Pancreas (tissue), 10 donors: ENCODE measurements at places on chromosomes 4 and X. TPM values are rescaled to one million over a fixed set of nuclear protein-coding genes. Genes with fewer than 3 reads are reported as not detected.

STOX2 gene
- 9.1 TPM for total RNA-seq

CXCL5 gene
- 9.4 TPM for total RNA-seq

UGT2B15 gene
- total RNA-seq: 41.7 TPM

CHRNA9 gene
- total RNA-seq: not detected

SMIM9 gene
- not detected for total RNA-seq

RHOH gene
- total RNA-seq: 1.0 TPM

SLC49A3 gene
- 3.3 TPM for total RNA-seq

GRCh38 chrX:33434256-33435092 lies 223.1 kb upstream of the DMD start:
- peak; percentile 70 for DNase-seq
- no peaks in the 10 kb centered on the region for H3K36me3 ChIP-seq

DNA sequence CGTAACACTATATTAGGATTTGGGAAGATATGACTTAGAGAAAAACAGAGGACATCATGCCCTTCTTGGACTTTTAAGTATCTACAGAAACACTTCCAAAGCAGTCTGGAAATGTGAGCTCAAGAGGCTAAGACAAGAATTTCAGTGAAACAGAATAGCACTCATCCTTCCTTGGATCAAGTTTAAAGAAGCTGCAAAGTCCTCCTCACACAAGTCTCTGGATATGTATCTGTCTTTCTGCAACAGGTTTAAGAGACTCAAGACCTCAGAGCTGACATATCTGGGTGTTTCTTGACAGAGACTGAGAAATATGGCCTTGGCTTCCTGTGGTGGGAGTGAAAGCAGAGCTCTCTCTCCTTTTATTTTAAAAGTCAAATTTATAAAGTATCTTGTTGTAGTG lies 82.5 kb upstream of the GIMD1 start:
- H3K4me3 ChIP-seq: no peak overlapping the region
- H3K27me3 ChIP-seq: no peaks in the 10 kb centered on the region
- H3K36me3 ChIP-seq: no peaks in the 10 kb centered on the region
- no peak overlapping the region for H3K27ac ChIP-seq

DNA sequence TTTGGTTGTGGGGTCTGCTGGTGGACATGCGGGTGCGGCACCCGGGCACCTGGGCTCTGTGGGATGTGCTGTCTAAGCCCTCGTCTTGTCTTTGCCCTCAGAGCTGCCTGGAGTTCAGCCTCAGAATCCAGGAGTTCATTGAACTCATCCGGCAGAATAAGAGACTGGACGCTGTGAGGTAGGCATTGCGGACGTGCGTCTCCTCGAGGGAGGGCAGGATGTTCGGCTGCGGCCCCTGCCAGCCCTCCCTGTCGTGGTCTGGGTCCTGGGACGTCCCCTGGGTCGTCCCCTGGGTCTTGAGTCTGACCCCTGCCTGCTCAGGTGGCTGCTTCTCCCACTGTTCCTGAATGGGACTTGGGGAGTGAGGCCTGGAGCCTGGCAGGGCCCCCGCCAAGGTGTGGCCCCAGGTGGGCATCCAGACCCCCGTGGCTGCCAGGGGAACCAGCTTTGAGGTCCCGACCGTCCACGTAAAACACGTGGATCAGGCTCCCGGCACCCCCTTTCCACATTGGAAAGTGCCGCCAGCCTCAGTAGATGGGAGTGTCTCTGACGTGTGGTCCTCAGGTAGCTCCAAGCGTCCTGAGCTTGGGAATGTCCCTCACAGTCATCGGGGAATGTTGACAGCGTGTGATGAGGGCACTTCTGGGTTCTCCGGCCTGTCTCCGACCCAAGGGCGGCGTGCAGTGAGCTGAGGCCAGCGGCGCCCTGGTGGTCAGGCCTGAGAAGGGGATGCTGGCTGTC lies 19.3 kb upstream of the UVSSA start:
- no peak overlapping the region for H3K27ac ChIP-seq
- no peaks in the 10 kb centered on the region for H3K27me3 ChIP-seq
- no peak overlapping the region for H3K4me3 ChIP-seq
- no peaks in the 10 kb centered on the region for H3K4me1 ChIP-seq
- DNase-seq: no peak

- H3K27ac ChIP-seq: no peak overlapping the region
- no peaks in the 10 kb centered on the region for H3K36me3 ChIP-seq
- H3K4me3 ChIP-seq: no peak overlapping the region
- H3K4me1 ChIP-seq: no peaks in the 10 kb centered on the region
- no peaks in the 10 kb centered on the region for H3K27me3 ChIP-seq
These were observed 108.3 kb downstream of the APBB2 start for GRCh38 chr4:41106081-41106480.

DNA sequence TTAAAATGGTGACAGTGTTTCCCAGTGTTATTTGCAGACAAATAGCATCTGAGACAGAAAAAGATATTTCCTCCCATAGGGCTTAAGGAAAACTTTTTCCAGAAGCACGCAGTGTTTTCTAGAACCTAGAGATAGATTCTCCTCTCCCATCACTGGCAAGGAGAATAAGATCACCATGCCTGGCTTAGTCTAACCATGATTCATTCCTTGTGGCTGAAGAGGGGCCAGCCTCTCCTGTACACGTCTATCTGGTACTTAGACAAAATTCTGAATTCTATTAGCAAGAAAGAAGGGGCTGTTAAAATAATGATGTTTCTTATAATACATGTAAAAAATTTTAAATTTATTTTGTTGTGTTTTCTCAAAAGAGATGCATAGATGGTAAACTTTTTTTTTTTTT lies 296.1 kb upstream of the LDB2 start:
- H3K4me3 ChIP-seq: no peak overlapping the region
- no peak overlapping the region for H3K27ac ChIP-seq
- H3K36me3 ChIP-seq: no peaks in the 10 kb centered on the region
- no peaks in the 10 kb centered on the region for H3K4me1 ChIP-seq
- DNase-seq: no peak
- no peaks in the 10 kb centered on the region for H3K27me3 ChIP-seq

GRCh38 chr4:52091801-52092200 lies 40.7 kb downstream of the SPATA18 start:
- H3K4me1 ChIP-seq: no peaks in the 10 kb centered on the region
- no peaks in the 10 kb centered on the region for H3K27me3 ChIP-seq
- H3K36me3 ChIP-seq: no peaks in the 10 kb centered on the region
- H3K4me3 ChIP-seq: no peak overlapping the region
- H3K27ac ChIP-seq: no peak overlapping the region

GRCh38 chr4:5717449-5718158 lies 6.6 kb downstream of the EVC start:
- no peaks in the 10 kb centered on the region for H3K36me3 ChIP-seq
- H3K4me1 ChIP-seq: no peaks in the 10 kb centered on the region
- no peak overlapping the region for H3K4me3 ChIP-seq
- H3K27me3 ChIP-seq: no peaks in the 10 kb centered on the region

- no peak overlapping the region for H3K27ac ChIP-seq
- no peak overlapping the region for H3K4me3 ChIP-seq
- DNase-seq: no peak
- H3K36me3 ChIP-seq: no peaks in the 10 kb centered on the region
- no peaks in the 10 kb centered on the region for H3K27me3 ChIP-seq
These were observed 20.2 kb downstream of the GYG2 start for GRCh38 chrX:2848871-2849301.

- H3K4me3 ChIP-seq: no peak overlapping the region
- no peaks in the 10 kb centered on the region for H3K27me3 ChIP-seq
- DNase-seq: no peak
- H3K36me3 ChIP-seq: no peaks in the 10 kb centered on the region
These were observed 9.2 kb upstream of the EOLA1 start for GRCh38 chrX:149531599-149531998.

- DNase-seq: no peak
- H3K4me3 ChIP-seq: no peak overlapping the region
- no peaks in the 10 kb centered on the region for H3K27me3 ChIP-seq
- H3K27ac ChIP-seq: no peak overlapping the region
- H3K4me1 ChIP-seq: peaks cover 10% of the 10 kb centered on the region
These were observed 45.5 kb upstream of the PRKG2 start for GRCh38 chr4:81260443-81261101.

DNA sequence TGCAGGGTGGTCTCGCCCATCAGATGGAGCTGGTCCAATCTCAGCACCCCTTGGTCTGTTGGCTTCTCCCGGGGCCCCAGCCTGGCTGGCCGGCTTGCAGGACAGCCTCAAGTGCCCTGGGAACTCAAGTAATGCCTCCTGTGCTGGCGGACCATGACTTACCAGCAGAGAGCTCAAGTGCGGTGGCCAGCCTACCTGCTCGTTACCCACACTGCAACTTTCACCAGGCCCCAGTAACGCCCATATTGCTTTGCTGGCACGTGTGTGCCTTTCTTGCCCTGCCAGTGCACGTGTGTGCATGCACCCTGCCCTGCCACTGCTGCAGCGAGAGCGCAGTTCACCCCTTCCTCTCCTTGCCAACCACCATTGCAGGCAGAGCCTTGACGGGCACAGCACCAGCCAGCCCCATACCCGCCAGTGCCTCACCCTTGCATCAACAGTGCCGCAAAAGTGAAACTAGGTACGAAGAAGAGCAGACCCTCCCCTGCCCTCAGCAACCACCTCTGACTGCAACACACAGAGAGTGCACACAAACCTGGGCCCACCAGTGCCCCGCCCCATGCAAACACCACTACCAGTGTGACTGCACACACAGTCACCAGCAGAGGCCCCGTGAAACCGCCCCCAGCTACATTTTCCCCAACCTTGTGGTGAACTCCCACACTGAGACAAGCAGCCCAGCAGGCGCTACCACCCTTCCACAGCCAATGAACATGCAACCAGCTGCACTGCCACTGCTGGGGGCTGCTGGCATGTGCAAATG lies 88.9 kb upstream of the POU3F4 start:
- H3K4me3 ChIP-seq: no peak overlapping the region
- no peak overlapping the region for H3K27ac ChIP-seq
- DNase-seq: no peak
- no peaks in the 10 kb centered on the region for H3K36me3 ChIP-seq
- no peaks in the 10 kb centered on the region for H3K4me1 ChIP-seq

- no peak overlapping the region for H3K27ac ChIP-seq
- no peak for DNase-seq
- H3K27me3 ChIP-seq: no peaks in the 10 kb centered on the region
- H3K4me3 ChIP-seq: no peak overlapping the region
- no peaks in the 10 kb centered on the region for H3K4me1 ChIP-seq
- no peaks in the 10 kb centered on the region for H3K36me3 ChIP-seq
These were observed 48.2 kb downstream of the THAP9 start for GRCh38 chr4:82948647-82949204.

- no peaks in the 10 kb centered on the region for H3K36me3 ChIP-seq
- H3K4me1 ChIP-seq: no peaks in the 10 kb centered on the region
- no peaks in the 10 kb centered on the region for H3K27me3 ChIP-seq
- H3K4me3 ChIP-seq: no peak overlapping the region
- H3K27ac ChIP-seq: no peak overlapping the region
These were observed 60.5 kb upstream of the ENPEP start for GRCh38 chr4:110415478-110415877.

- no peak overlapping the region for H3K4me3 ChIP-seq
- H3K36me3 ChIP-seq: no peaks in the 10 kb centered on the region
These were observed 224.1 kb downstream of the SLITRK2 start for GRCh38 chrX:146041741-146042140.

DNA sequence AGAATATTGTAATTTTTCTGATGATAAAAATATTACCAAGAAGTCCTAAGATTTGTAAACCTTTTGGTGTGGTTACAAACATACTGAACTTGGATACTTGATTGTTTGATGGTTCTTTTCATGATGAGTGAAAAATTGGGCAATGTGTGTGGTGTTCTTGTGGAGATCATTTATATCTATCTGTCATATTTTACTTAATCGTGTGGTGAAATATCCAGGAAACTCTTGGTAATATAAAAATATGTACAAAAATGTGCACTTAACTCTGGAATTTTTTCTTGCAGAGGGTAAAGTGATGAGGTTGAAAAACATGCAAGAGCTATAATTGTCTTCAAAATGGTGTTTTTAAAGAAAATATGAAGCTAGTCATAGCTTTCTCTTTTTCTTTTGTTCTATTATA lies 2.8 kb downstream of the DCUN1D4 start:
- no peaks in the 10 kb centered on the region for H3K27me3 ChIP-seq
- DNase-seq: no peak
- H3K36me3 ChIP-seq: no peaks in the 10 kb centered on the region
- no peak overlapping the region for H3K27ac ChIP-seq
